ENCODE measurements at places on chromosomes 7 and 10.
A peak's percentile ranks its signal among the peaks of the same experiment; 100 is the strongest.

GRCh38 chr7:121547544-121548092, 151.5 kb upstream of the FAM3C start:
- DNase-seq, result peak; percentile 76

DNA sequence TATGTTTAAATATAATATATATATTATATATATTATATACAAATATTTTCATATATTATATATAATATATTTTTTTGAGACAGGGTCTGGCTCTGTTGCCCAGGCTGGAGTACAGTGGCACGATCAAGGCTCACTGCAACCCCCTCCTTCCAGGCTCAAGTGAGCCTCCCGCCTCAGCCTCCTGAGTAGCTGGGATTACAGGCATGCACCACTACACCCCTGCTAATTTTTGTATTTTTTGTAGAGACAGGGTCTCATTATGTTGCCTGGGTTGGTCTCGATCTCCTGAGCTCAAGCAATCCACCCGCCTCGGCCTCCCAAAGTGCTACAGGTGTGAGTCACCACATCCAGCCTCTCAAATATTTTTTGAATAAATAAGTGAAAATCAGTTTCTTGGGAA, 215.5 kb downstream of the GATA3 start:
- no peak for DNase-seq

GRCh38 chr7:138828302-138828701, 30.3 kb upstream of the ATP6V0A4 start:
- no peak for DNase-seq

GRCh38 chr7:127760436-127761031, 108.5 kb downstream of the SND1 start:
- no peak for DNase-seq

DNA sequence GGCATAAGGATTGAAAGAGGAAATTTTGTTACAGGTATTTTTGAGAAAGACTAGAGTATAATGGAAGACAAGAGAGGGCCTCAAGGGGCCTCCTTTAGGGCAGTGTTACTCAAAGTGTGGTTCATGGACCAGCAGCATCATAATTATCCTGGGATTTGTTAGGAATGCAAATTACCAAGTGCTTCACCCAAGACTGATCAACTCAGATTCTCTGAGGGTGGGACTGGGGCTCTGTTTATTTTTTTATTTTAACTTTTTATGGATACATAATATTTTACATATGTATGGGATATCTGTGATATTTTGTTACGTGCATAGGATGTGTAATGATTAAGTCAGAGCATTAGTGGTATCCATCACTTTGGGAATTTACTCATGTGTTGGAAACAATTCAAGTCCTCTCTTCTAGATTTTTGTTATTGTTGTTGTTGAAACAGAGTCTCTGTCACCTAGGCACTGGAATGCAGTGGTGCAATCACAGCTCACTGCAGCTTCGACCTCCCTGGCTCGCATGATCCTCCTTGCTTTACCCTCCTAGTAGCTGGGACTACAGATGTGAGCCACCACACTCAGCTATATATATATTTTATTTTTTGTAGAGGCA, 2.2 kb upstream of the KCTD7 start:
- DNase-seq, result no peak

DNA sequence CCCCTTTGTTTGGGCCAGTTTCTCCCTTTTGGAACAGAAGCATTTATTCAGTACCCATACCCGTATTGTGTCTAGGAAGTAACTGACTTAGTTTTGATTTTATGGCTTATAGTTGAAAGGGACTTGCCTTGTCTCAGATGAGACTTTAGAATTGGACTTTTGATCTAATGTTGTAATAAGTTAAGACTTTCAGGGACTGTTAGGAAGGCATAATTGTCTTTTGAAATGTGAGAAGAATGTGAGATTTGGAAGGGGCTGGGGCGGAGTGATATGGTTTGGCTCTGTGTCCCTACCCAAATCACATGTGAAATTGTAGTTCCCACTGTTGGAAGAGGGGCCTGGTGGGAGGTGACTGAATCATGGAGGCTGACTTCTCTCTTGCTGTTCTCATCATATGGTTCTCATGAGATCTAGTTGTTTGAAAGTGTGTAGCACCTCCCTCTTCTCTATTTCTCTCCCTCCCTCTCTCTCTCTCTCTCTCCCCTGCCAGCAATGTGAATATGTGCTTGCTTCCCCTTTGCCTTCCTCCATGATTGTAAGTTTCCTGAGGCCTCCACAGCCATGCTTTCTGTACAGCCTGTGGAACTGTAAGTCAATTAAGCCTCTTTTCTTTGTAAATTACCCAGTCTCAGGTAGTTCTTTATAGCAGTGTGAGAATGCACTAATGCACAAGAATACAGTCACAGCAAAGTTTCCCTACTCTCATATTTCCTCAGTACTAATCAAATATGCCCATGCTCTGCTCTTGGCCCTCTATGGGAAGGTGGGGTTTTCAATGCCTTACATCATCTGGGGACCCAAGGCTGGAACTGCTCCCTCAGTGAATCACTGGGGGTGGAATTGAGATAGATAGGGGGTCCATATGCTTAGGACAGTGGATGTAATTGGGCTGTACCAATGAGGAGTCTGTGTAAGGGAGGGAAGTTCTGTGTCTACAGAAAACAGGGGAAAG, 17.2 kb upstream of the AKR1C1 start:
- DNase-seq, result no peak

- peak; percentile 7 for DNase-seq
Measured at GRCh38 chr10:16521311-16522016, at the start of gene C1QL3. Gene C1QL3 (minus strand): TSS chr10:16521879. CDS start chr10:16521065, 814 bp downstream.

GRCh38 chr7:19066170-19066569, 51.3 kb downstream of the TWIST1 start:
- DNase-seq, result no peak

DNA sequence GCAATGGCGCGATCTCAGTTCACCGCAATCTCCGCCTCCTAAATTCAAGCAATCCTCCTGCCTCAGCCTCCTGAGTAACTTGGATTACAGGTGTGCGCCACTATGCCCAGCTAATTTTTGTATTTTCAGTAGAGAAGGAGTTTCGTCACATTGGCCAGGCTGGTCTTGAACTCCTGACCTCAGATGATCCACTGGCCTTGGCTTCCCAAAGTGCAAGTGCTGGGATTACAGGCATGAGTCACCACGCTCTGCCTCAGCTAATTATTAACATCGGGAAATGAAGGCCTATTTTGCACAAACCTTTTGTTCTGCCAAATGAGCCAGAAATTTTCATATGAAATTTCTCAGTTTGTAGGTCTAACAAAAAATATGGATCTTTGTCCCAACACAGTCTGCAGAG, 106.7 kb upstream of the ODAD2 start:
- DNase-seq, result no peak

DNA sequence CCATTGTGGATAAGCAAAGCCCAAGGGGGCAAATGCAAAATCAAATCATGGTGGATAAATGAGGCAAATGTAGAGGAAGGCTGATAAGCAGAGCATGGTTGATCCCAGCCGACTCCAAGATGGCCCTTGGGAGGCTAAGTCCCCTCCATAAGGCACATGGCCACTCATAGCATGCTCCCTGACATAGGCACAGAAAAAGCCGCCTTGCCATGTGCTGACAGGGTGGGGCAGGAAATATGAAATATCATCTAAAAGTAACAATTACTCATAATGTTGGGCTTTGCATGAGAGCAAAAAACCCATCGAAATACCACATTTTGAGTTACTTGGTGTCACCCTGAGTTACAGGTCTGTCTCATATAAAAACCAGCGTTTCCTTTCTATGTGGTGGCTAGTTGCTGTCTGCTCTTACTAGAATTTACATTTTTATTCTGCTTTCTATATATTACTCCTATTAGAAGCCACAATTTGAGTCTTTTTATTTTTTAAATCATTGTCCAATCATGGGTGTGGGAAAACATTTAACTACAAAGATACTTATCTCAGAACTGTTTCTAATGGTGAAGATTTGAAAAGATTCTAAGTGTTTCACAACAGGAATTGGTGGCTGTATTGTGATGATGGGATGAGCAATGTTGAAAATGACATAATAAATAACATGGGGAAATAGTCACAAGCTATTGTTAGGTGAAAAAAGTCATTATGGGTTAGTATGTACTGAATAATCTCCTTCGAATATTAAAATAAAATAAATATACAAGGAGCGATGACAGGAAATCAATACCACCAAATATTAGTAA, 102.7 kb downstream of the CUBN start:
- peak; percentile 67 for DNase-seq

DNA sequence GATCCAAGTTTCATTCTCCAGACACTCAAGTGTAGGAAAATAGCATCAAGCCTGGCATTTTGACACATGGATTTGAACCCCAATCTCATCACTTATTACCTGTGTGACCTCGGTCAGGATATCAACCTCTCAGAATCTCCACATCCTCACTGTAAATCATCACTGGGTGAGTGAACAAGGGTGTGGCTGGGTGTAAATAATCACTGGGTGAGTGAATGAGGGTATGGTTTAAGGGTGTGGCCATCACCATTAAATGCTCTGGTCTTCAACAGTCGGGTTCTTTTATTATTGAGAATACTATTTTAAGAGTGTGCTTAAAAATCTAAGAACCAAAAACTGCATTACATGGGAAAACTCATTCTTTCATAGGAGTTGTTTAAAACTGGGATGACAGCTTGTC, 200.1 kb downstream of the DOCK4 start:
- DNase-seq, result no peak

GRCh38 chr10:63464402-63465292, 1.1 kb downstream of the JMJD1C start:
- no peak for DNase-seq

DNA sequence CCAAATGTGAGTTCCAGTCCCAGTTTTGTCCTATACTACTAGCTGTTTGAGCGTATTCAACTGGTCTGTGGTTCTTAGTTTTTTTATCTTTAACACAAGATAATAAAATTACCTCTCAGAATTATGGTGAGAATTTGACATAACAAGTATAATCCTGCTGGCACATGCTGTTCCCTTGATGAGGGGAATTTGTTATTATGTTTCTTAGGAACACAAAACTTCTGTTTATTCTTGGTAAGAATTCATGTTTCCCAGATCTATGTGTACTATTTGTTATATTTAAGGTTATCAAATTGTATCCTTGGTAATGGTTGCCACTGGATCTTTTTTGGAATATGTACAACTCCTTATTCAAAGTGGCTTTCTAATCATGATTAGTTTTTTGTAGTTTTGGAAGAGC, 335.6 kb downstream of the ADK start:
- no peak for DNase-seq

- DNase-seq, result no peak
Measured at GRCh38 chr10:82628373-82628772, 753.4 kb downstream of the NRG3 start.

GRCh38 chr7:113548137-113548536, 370.7 kb downstream of the PPP1R3A start:
- no peak for DNase-seq

- no peak for DNase-seq
Measured at GRCh38 chr7:92845736-92846135, 9.4 kb upstream of the CDK6 start.

DNA sequence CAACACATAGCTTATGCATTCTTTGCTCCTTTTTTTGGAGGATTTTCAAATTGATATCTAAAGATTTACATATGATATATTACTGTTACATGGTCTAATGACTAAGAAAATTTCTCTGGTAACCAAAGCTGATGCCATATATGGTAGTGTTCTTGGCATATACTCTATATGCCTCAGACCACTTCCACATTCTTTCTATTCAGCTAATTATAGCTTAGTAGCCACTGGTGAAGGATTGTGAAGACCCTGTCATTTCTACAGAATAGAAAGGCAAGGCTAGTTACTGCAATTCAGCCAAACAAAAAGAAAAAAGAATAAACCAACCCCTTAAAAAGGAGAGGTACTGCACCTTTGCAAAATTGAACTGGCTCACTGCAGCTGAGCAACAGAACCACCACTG, 3.7 kb downstream of the PURB start:
- DNase-seq, result peak; percentile 72

DNA sequence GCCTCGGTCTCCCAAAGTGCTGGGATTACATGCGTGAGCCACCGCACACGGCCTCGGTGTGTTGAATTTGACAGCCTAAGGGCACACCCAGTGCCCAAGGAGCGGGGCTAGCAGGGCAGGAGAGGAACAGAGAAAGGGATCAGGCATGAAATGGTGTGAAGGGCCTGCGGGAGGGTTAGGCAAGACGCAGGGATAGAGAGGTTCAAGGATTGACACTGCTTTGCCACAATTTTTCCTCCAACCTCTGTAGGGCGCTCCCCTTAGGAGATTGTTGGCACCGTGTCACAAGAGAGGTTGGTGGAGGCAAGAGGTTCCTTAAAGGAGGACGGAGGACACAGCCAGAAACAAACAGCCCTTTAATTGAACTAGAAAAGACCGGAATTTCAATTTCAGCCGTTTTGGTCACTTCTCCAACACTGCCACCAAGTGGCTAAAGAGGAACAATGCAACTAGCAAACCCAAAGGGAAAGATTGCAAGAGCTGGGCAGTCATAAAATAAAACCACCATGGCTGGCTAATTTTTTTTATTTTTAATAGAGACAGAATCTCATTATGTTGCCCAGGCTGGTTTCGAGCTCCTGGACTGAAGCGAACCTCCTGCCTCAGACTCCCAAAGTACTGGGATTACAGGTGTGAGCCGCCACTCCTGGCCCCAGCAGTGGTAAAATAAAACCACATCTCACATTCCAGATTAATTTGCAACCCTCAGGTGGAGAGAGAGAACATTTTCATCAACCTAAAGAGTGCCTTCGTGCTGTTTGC, 6.9 kb upstream of the CREB3L2 start:
- peak; percentile 87 for DNase-seq

DNA sequence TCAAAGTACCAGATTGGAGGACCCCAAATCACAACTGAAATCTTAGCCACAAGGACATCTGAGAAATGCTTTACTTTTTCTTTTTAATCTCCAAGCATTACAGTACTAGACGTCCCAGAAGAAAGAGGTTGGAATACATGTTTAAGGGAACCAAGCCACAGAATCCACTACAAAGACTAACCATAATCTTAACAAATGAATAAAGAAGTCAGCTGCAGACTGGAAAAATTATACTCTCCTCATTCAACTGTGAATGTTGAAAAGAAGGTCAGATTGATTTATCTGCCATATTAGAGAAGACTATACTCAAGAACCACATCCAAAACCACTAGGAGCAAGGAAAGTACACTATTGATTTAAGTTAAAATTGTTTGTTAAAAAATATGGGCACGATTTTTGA, 102.1 kb upstream of the ABCB5 start:
- DNase-seq, result no peak
